Central memory CD8-positive, alpha-beta T cell (primary cell): ENCODE measurements at places on chromosomes 5 and 9.

- DNase-seq = no peak
Measured at GRCh38 chr5:76111477-76112174, 28.4 kb downstream of the SV2C start.

DNA sequence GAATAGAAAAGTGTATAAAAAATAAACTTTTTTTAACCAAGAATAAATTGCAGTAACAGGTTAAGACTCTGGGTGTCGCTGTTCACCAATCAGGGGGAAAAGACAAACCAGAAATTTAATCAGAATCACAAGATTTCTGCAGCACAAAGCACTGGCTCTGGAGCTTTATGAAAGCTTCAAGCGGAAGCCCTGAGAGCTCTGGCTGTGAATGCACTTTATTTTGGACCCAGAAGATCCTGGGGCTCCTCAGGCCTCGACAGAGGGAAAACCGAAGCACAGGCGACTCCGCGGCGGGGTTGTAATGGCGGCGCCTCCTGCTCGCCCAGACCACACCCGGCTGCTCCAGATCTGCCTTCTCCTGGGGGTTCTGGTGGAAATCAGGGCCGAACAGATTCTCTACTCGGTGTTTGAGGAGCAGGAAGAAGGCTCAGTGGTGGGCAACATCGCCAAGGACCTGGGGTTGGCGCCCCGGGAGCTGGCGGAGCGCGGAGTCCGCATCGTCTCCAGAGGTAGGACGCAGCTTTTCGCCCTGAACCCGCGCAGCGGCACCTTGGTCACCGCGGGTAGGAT is at the start of gene PCDHGA4:
TSS of gene PCDHGA4 (plus strand) at position 122 of the 570 bp plus-strand sequence. CDS start at position 209, 87 bp downstream.
- DNase-seq = no peak

DNA sequence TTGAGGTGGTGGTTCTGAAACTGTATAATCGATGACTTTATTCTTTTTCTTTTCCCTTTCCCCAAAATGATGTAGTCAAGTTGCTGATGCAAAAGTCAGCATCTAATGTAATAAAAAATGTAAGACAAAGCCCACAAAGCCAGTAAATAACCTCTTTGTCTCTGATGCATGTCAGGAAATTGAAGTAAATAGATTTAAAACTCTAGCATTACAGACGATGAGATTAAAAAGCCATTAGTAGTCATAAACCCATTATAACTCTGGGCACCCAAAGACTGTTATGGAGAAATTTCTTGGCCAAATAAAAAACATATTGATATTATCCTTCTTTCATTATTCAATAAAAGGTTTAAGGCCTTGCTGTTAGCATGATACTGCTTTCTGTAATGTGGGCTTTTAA is 548.7 kb downstream of the TUSC1 start:
- no peak for DNase-seq

DNA sequence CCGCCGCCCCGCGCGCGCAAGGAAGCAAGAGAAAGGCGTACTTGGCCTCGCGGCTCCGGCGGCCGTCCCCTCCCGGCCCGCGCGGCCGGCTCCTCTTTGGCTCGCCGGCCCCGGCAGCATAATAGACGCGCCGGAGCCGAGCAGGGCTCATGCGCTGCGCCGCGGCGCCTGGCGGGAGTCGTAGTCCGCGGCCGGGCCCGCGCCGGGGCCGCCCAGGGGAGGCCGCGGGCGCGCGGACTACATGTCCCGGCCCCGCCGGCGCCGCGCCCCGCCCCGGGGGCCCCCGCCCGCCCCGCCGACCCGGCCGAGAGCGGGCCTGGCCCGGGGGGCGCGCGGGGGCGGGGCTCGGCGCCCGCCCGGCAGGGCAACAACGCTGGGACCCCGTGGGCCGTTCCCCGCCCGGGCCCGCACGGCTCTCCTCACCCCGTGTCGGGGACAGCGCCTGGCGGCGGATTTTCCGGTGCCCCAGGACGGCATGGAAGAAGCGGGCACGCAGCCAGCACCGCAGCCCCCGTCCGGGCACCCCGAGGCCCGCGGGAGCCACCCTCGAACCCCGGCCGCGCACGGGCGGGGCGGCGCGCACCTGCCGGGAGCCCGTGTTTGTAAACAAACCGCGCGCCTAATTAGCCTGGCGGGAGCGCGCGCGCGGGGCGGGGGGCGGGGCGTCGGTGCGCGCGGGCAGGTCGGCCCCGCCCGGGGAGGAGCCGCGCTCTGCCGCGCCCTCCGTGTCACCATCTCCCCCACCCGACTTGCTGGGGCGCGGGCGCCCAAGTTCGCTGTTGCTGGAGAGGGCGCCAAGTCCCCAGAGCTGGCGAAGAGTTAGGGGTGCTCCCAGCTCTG is at the start of gene BRD3:
TSS of gene BRD3 (minus strand) at position 123 of the 840 bp plus-strand sequence. CDS start 14,549 bp downstream, outside the sequence.
- DNase-seq = peak; percentile 60

DNA sequence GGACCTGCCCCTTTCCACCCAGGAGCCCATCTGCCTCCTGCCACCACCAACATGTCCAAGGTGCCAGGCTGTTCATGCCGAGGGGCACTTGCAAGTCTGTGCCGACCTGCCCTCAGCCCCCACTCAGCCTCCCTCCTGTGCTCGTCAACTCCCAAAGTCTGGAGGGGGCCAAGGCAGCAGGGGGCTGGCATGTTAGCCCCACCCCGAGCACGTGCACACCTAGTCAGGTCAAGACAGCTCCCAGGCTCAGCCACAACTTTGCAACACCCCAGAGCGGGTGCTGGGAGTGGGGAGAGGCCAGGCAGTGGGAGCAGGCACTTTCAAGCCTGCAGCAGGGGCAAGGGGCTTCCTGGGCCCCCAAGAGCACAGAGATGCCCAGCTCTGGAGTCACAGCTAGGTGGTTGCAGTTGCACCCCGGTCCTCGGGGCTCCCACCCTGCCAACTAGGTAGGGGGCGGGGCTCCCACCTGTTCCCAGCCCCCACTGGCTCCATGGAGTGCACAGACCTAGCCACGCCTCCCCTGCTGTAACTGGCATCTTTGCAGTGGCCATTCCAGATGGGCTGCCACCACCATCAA is 272.5 kb downstream of the CETN3 start:
- no peak for DNase-seq

GRCh38 chr5:96590796-96591195 is 71.4 kb upstream of the CAST start:
- DNase-seq = no peak

- no peak for DNase-seq
Measured at GRCh38 chr5:163766936-163767670, 261.7 kb downstream of the MAT2B start.

- no peak for DNase-seq
Measured at GRCh38 chr5:110507972-110508371, 218.5 kb downstream of the TMEM232 start.

DNA sequence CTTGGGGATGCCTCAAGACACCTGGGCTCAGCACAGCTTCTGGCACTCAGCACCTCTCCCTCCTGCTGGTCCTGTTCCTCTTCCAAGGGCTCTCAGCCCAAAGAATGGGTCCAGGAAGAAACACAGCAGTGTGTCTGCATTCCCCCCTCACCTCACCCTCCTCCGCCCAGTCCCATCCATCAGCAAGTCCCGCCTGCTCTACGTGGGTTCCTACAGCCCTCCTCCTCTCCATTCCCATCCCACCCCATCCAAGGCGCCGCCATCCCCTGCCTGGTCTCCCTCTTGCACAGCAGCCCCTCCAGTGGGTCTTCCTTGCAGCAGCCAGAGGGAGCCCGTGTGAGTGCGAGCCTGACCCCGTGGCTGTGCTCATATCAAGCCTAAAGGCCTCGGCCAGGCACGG is 52.3 kb upstream of the RPL26L1 start:
- no peak for DNase-seq

GRCh38 chr9:28502741-28503140 is 929.5 kb upstream of the C9orf72 start:
- no peak for DNase-seq

GRCh38 chr9:134214766-134215419 is 50.5 kb upstream of the RNU6ATAC start:
- DNase-seq = no peak

DNA sequence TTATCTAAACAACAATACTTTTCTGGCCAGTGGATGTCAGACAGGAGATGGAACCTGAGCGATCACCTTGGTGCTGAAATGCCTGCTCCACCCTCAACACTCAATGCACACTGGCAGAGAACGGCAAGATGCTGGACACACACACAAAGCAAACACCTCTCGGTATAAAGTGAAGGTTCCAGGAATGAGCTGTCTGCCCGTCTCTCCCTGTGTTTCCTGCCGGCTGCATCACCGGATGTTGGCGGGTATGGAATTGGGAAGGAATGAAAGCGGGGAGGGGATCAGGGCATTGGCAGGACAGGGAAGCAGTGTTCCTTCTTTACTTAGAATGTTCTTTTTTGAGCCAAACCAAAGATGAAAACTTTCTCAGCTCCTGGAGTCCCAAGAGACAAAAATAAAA is 59.2 kb downstream of the MED10 start:
- DNase-seq = no peak

DNA sequence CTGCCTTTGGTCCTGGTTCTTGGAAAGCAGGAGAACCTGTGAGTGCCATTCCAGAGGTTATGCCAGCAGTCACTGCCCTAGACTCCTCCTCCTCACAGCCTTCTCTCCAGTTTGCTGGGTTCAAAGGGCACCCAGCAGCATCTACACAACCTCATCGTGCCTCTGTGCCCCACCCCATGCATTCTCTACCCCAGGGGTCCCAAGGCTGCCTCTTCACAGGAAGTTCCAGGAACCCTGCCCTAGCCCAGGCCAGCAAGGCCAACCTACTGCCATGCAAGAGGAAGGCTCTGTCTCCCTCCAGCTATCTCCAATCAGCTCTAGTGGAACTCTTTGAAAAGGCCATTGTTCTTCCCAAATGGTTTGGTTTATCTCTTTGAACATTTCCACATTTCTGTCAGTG is 21.2 kb downstream of the ENC1 start:
- no peak for DNase-seq

- no peak for DNase-seq
Measured at GRCh38 chr5:81908044-81908443, 63.8 kb upstream of the ATG10 start.

- no peak for DNase-seq
Measured at GRCh38 chr5:150152636-150153462, 2.8 kb downstream of the PDGFRB start.
